ENCODE measurements at places on chromosomes 2 and 18. TPM values are rescaled to one million over a fixed set of nuclear protein-coding genes. Genes with fewer than 3 reads are reported as not detected.

The ALPI gene
- not detected for total RNA-seq

The GATA6 gene
- total RNA-seq = 42.0 TPM

The CFAP221 gene
- 0.95 TPM for total RNA-seq

The PRSS56 gene
- total RNA-seq = not detected

The PDCL3 gene
- 9.9 TPM for total RNA-seq

The ANKRD62 gene
- 0.11 TPM for total RNA-seq

The TMEM200C gene
- 2.2 TPM for total RNA-seq

The AGXT gene
- not detected for total RNA-seq

The ARHGAP15 gene
- 107 TPM for total RNA-seq

The REG3G gene
- not detected for total RNA-seq

The SPP2 gene
- not detected for total RNA-seq

The CPS1 gene
- 1.3 TPM for total RNA-seq

The SLC4A3 gene
- total RNA-seq = 1.3 TPM

The TOGARAM2 gene
- 0.48 TPM for total RNA-seq

The NEU4 gene
- 0.21 TPM for total RNA-seq

The WDR7 gene
- total RNA-seq = 70.8 TPM

The GRHL1 gene
- 15.9 TPM for total RNA-seq

Measured in urinary bladder (tissue), 4 donors.